ENCODE measurements at places on chromosomes 6 and 20.

DNA sequence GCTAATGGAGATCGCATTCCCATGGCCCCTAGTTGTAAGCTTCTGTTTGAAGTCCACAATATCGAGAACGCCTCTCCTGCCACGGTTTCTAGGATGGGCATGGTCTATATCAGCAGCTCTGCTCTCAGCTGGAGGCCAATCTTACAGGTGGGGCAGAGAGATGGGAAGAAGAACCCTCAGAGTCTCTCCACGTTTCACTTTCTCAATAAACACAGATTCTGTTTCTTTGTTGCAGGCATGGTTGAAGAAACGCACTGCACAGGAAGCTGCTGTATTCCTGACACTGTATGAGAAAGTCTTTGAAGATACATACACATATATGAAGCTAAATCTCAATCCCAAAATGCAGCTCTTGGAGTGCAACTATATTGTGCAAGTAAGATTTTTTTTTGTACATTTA is 157.9 kb downstream of the DNAH8 start:
- no peak for DNase-seq

GRCh38 chr6:150934380-150934779 is 68.9 kb downstream of the MTHFD1L start:
- DNase-seq = peak; percentile 80

DNA sequence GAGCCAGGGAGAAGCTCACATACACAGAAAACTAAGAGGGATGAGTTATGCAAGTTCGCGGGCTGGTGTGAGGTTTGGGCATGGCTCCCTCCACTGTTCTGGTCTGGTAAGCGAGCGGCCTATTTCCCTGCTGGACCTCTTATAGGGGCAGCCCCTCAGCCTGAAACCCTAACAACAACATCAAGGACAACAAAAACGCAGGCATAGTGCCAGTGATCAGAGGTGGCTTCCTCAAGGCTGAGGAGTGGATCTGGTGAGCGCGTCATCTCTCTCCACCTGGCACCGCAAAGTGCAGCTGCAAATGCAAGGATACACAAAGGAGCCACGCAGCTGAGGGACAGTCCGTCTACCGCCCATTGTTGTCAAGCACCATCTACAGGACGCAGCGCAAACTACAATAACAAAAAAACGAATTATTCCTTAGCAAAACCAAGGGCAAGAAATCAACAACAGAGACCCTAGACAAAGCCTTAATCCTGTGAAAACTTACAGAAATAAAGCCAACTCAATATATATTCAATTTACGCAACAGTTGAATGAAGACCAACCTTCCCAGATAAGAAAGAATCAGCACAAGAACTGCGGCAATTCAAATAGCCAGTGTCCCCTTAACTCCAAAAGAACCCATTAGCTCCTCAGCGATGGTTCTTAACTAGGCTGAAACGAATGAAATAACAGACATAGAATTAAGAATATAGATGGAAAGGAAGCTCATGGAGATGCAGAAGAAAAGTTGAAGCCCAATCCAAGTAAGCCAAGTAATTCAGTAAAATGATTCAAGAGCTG is 9.2 kb upstream of the DEFB110 start:
- peak; percentile 0 for DNase-seq

- DNase-seq = no peak
Observed at GRCh38 chr6:80382811-80383210, 276.3 kb downstream of the BCKDHB start.

DNA sequence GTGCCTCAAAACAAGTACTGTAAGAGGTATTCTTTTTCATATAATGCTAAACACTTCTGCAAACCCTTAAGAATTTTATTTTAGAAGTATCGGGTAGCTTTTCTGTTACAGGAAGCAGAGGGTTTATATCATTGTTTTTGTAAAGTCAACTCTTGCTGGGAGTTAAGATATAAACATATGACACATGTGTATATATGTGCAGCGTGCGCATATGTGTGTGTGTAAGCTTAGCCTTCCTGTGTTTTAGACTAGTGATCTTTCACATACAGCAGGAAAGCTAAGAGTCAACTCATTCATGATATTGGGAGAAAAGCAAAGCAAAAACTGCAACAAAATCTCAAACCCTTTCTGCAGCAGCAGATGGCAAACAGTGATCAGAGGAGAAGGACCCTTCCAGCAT is 102.4 kb downstream of the ARID1B start:
- DNase-seq = no peak

- DNase-seq = no peak
Observed at GRCh38 chr6:55818482-55818881, 56.9 kb downstream of the BMP5 start.

GRCh38 chr6:57262488-57262887 is 40.4 kb upstream of the RAB23 start:
- peak; percentile 65 for DNase-seq

- no peak for DNase-seq
Observed at GRCh38 chr6:34697904-34698559, 1.5 kb upstream of the ILRUN start.

- DNase-seq = no peak
Observed at GRCh38 chr6:134816300-134816699, 133.6 kb downstream of the ALDH8A1 start.

- DNase-seq = no peak
Observed at GRCh38 chr6:5462856-5463255, 201.5 kb downstream of the FARS2 start.

- no peak for DNase-seq
Observed at GRCh38 chr20:54257071-54257816, 49.4 kb downstream of the PFDN4 start.

DNA sequence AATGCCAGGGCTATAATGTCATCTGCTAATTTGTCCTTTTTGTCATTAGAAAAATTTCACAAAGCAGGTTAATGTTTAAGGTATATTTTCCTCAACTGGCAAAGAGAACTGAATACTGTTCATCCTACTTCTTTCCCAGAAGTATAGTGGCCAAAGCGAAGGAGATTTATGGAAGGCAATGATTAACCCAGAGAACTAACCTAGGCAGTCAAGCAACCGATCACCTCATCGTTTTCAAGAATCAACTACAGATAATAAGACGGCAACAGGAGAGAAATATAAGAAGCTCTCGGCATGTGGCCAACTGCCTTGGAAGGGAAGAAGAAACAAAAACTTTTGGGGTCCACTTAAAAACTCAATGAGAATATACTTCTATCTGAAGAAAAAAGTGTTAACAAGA is 38.2 kb downstream of the REV3L start:
- no peak for DNase-seq

GRCh38 chr6:112802144-112802543 is 455.0 kb downstream of the RFPL4B start:
- peak; percentile 77 for DNase-seq

DNA sequence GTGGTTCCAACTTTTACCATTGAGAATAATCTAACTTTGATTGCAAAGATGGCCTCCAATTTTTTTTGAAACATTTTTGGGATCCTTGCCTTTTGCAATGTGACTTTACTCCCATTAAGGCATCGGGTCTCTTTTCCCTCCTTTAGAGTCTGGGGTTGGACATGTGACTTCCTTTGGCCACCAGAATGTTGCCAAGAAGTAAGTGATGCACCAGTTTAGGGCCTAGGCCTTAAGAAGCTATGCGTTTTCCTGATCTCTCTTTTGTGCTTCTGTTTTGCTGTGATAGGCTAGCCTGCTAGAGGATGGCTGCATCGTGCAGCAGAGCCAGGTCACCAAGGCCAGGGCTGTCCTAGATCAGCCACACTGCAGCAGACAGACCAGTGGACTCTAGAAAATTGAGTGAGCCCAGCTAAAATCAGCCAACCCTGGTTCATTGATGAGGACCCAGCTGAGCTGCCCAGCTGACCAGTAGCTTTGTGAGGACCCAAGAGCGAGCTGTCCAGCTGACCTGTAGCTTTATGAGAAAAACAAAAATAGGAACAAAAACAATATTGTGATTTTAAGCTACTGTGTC is 594.0 kb upstream of the JAG1 start:
- no peak for DNase-seq

GRCh38 chr20:32536851-32537656 is 48.1 kb downstream of the NOL4L start:
- no peak for DNase-seq

DNA sequence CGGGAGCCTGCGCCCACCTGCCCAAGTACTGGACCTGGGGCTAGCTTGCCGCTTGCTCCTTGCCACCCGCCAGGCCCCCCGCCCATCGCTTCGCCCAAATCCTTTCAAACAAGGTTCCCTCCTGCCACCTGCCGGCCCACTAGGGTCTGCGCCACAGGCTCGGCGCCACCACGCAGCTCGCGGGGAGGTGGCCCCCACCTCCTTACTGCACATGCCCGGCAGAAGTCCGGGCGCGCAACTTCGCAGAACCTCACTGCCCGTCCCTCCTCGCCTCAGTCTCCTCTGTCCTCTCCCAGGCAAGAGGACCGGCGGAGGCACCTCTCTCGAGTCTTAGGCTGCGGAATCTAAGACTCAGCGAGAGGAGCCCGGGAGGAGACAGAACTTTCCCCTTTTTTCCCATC is 11.2 kb downstream of the GNAS-AS1 start:
- no peak for DNase-seq

DNA sequence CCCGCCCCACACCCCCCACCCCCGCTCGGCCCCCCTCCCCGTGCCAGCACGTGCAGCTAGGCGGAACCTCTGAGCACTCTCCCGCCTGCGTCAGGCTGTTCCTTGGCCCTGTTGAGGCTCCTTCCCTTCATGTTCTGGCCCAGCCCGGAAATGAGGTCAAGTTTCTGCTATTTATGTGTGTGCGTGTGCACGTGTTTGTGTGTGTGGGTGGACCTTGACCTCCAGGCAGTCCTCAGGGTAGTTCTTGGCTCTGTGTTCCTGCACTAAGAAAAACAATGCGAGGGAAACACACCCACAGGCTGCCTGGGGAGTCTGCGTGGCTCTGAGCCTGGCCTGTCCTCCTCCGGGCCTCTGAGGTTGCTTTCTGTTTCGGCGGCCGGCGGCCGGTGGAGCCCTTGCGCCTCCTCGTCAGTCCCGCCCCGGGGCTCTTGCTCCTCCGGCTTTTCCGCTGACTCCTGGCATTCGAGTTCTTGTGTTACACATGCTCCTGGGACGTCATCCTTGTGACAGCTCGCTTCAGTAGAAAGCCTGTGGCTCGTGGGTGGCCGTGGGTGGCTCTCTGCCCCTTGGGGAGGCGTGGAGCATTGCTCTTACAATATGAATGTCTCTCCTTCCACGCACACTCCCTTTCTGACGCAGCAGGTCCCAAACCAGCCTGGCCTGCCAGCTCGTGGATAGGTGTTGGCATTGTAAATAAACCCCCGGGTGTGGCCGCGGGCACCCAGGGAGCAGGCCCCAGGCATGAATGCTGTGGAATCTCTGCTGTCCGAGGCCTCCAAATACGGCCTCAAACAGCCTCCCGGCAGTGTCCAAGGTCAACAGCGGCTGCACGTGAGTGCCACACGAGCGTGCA is 10.0 kb downstream of the SLCO4A1 start:
- peak; percentile 97 for DNase-seq

DNA sequence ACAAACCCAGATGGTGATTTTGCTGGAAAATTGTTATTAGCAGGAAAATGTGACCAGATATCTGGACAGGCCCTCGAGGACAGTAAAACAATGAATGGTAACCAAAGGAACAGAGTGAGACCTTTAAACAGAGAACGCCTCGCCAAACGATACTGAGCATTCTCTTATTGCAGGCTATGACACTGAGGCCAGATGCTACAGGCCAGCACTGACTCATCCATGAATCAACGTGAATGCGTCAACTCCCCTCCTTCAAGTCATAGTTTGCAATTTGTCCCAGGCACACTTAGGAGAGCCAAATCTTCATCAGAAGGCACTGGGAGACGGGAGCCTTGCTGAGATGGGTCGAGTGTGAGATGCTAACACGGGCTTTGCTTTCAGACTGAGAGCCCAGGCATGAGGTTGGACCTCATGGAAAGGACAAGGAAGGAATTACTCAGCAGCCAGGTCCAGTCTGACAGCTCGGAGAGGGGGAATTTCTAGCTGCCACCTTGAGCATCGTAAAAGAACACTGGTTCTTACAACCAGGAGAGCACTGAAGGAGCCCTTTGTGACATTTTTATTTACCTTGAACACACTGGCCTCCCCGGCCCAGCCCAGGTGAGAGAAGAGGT is 60.7 kb downstream of the BMP7 start:
- DNase-seq = peak; percentile 69

DNA sequence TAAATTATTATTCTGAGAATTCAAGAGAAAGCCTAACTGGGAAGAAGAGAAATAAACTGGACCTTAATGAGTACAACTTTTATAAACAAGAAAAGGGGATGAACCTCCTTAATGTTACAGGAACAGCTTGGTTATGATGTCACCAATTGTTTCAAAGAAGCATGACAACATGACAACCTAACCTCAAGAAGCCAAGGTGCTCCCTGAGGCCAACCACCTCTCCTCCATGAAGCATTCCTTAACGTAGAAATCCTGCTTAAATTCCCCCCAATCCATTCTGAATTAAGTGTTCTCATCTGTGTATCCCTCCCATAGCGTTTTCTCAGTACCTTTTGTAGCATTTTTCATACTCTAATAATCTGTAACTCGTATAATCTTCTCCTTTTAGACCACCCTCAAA is 1.7 kb downstream of the HBS1L start:
- DNase-seq = no peak

GRCh38 chr6:24378473-24379097 is 20.7 kb upstream of the DCDC2 start:
- no peak for DNase-seq

GRCh38 chr6:169993861-169994481 is 242.5 kb downstream of the ERMARD start:
- no peak for DNase-seq

GRCh38 chr6:156183678-156184077 is 593.5 kb upstream of the ARID1B start:
- DNase-seq = no peak

DNA sequence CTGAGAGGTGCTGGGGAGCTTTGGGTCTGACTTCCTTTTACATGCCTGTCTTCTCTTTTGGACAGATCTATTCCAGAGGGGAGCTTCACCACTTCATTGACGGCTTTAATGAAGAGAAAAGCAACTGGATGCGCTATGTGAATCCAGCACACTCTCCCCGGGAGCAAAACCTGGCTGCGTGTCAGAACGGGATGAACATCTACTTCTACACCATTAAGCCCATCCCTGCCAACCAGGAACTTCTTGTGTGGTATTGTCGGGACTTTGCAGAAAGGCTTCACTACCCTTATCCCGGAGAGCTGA is 13.1 kb downstream of the PRDM1 start:
- DNase-seq = no peak

DNA sequence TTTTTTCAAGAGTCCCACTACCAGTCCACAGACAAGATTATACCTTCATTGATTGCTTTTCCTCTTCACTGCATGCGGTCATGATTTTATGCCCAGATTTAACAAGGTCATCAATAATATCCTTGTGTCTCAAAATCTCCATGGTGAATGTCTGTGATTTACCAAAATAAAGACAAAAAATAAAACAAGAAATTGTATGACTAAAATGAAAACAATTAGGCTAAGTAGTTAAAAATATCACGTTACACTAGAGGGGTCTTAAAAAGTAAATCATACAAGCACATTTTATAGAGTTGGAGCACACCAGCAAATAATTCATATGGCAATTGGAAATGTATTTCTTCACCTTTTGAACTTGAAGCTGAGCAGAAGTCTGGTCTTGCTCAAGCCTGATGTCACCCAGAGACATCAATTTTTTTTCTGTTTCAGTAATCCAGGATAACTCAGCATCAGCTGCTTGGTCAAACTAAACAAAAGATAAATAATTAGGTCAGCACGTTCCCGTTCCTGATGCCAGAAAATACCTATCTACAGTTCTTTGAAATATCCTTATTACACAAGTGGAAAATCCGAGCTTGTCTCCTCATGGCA is 125.4 kb downstream of the DST start:
- DNase-seq = peak; percentile 57

- no peak for DNase-seq
Observed at GRCh38 chr20:23112595-23112994, 26.5 kb upstream of the CD93 start.
